Panc1 (cell line): ENCODE measurements at places on chromosomes 2 and 18. TPM values are rescaled to one million over a fixed set of nuclear protein-coding genes. Genes with fewer than 3 reads are reported as not detected.

The COPS7B gene
- 41.3 TPM for total RNA-seq

The CPO gene
- not detected for total RNA-seq

The CYP1B1 gene
- 86.7 TPM for total RNA-seq

The SCN1A gene
- not detected for total RNA-seq

- DNase-seq = no peak
- H3K27ac ChIP-seq = no peak overlapping the region
- no peaks in the 10 kb centered on the region for H3K27me3 ChIP-seq
- H3K36me3 ChIP-seq = no peaks in the 10 kb centered on the region
- no peak overlapping the region for H3K4me3 ChIP-seq
Measured at GRCh38 chr2:20614201-20615067, 36.5 kb downstream of the HS1BP3 start.

The THSD7B gene
- not detected for total RNA-seq

DNA sequence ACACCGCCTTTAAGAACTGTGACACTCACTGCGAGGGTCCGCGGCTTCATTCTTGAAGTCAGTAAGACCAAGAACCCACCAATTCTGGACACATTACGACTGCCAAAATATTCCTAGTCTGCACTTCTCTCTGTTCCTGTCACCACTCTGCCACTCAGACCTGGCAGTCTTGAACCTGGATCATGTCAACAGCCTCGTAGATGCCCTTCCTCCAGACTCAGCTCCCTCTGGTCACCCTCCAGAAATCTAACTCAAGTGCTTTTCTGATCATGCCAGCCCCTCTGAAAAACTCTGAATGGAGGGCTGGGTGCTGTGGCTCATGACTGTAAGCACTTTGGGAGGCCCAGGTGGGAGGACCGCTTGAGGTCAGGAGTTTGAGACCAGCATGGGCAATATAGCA lies 20.3 kb downstream of the AAK1 start:
- DNase-seq = no peak
- H3K4me1 ChIP-seq = peaks cover 18% of the 10 kb centered on the region
- no peak overlapping the region for H3K4me3 ChIP-seq
- no peaks in the 10 kb centered on the region for H3K36me3 ChIP-seq
- H3K27me3 ChIP-seq = no peaks in the 10 kb centered on the region
- no peak overlapping the region for H3K27ac ChIP-seq

GRCh38 chr18:58692422-58693185 lies 21.3 kb downstream of the MALT1 start:
- no peaks in the 10 kb centered on the region for H3K27me3 ChIP-seq
- no peak overlapping the region for H3K27ac ChIP-seq
- peaks cover 2% of the 10 kb centered on the region; the same call in 1 of the 2 replicates for H3K36me3 ChIP-seq
- DNase-seq = no peak
- no peaks in the 10 kb centered on the region for H3K4me1 ChIP-seq

DNA sequence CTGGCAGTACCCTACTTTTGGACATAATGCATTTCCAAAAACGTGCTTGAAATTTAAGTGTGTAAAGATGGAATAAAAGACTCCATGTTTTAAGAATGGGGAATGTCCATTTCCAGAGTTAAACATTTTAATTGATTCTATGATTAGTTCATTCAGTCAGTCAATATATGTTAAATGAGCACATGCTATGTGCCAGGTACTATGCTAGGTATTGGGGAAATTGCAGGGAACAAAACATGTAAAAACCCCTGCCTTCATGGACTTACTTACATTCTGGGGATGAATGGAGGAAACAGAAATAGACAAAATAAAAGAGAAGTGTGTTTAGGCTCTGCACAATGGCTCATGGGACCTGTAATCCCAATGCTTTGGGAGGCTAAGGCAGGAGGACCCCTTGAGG lies 288.6 kb downstream of the MTX2 start:
- no peak overlapping the region for H3K27ac ChIP-seq
- no peak overlapping the region for H3K4me3 ChIP-seq
- peaks cover 5% of the 10 kb centered on the region; the same call in 1 of the 2 replicates for H3K4me1 ChIP-seq
- no peaks in the 10 kb centered on the region for H3K36me3 ChIP-seq
- DNase-seq = no peak
- no peaks in the 10 kb centered on the region for H3K27me3 ChIP-seq

- H3K36me3 ChIP-seq = no peaks in the 10 kb centered on the region
- no peak overlapping the region for H3K4me3 ChIP-seq
- no peaks in the 10 kb centered on the region for H3K4me1 ChIP-seq
- no peak for DNase-seq
- no peak overlapping the region for H3K27ac ChIP-seq
Measured at GRCh38 chr2:88082781-88083180, 15.2 kb downstream of the SMYD1 start.

The ARHGEF33 gene
- 0.41 TPM for total RNA-seq

The NDUFV2 gene
- total RNA-seq = 157 TPM

- no peak overlapping the region for H3K27ac ChIP-seq
- no peaks in the 10 kb centered on the region for H3K4me1 ChIP-seq
- no peak overlapping the region for H3K4me3 ChIP-seq
- no peak for DNase-seq
- H3K27me3 ChIP-seq = no peaks in the 10 kb centered on the region
Measured at GRCh38 chr2:187890690-187891089, 336.5 kb upstream of the TFPI start.

The TDRD15 gene
- total RNA-seq = not detected

DNA sequence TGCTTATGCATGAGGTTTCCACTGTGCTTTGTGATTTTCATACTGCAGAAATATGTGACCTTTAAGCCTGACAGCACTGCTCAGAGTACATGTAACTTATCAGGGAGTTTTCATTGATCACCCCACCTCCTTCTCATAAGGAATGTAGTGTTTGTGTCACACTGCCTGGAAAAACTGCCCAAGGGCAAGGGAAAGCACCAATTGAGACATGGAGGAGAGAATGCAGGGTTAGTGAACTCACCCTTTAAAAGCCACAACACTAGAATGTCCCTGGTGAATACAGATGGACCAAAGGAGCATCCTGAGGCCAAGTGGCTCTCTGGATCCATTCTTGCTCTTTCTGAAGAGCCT lies 147.2 kb upstream of the SPATS2L start:
- H3K36me3 ChIP-seq = no peaks in the 10 kb centered on the region
- no peak overlapping the region for H3K27ac ChIP-seq
- no peak overlapping the region for H3K4me3 ChIP-seq
- H3K4me1 ChIP-seq = no peaks in the 10 kb centered on the region
- no peaks in the 10 kb centered on the region for H3K27me3 ChIP-seq

- H3K27ac ChIP-seq = no peak overlapping the region
- H3K4me1 ChIP-seq = peaks cover 3% of the 10 kb centered on the region; the same call in 1 of the 2 replicates
- peaks cover 10% of the 10 kb centered on the region for H3K36me3 ChIP-seq
- no peaks in the 10 kb centered on the region for H3K27me3 ChIP-seq
Measured at GRCh38 chr18:62577765-62578164, 54.9 kb downstream of the ZCCHC2 start.

DNA sequence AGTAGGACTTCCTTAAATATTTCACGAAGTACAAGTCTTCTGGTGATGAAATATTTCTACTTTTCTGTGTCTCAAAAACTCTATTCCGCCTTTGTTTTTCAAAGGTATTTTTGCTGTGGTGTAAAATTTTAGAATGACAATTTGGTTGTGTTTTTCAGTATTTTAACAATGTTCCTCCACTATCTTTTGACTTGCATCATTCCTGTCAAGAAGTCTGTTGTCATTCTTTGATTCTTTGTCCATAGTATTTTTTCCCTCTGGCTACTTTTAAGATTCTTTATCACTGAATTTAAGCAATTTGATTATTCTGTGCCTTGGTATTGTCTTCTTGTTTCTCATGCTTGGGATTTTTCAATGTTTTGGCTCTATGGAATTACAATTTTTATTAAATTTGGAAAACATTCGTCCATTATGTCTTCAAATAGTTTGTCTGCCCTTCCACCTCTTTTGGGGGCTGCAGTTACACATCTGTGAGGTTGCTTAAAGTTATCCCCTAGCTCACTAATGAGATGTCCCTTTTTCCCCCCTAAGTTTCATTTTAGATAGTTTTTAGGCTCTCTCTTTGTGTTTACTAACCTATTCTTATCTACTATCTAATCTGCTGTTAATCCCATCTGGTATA lies 76.0 kb downstream of the CAB39 start:
- no peak for DNase-seq
- H3K4me1 ChIP-seq = peaks cover 6% of the 10 kb centered on the region
- no peaks in the 10 kb centered on the region for H3K27me3 ChIP-seq
- 0 out of 2 replicates have a peak, but pooled peaks cover 3% of the 10 kb centered on the region for H3K36me3 ChIP-seq
- no peak overlapping the region for H3K27ac ChIP-seq

DNA sequence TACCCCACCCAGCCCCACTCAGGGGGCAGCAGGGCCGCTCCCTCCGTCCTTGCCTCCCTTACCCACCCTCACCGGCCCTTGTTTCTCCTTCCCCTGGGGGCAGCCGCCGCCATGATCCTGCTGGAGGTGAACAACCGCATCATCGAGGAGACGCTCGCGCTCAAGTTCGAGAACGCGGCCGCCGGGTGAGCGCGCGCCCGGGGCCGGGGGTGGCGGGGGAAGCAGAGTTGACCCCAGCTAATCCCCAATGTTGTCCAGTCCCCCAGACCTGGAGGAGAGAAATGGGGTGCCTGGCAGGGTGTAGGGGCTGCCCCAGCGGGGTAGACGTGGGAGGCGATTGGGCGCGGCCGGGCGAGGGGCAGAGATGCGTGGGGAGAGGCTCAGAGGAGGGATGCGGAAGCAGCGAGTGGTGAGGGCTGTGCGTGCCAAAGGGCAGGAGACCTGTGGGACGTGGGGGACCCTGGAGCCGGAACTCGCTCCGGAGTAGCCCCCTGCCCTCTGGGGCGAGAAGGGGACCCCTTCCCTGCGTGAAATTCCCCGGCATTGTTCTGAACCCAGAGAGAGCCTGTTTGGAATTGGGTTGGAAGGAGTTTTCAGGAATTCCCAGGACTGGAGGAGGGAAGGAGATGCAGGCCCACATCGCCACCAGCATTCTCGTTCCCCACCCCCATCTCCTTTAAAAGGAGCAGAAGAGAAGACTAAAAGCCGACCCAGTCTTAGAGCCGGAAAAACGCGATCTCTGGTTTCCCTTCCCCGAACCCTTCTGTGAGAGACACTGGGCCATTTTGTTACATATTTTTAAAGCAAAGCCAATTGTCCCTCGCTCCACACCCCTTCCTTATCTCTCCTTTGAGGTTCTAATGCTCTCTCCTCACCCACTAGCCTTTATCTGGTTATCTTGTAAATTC lies 625 bp downstream of the ARPC2 start:
- peak overlapping the region; percentile 97 for H3K4me3 ChIP-seq
- H3K27me3 ChIP-seq = no peaks in the 10 kb centered on the region
- H3K27ac ChIP-seq = peak overlapping the region; percentile 92
- no peak for DNase-seq

GRCh38 chr2:181972431-181973170 lies 13.1 kb upstream of the PPP1R1C start:
- no peak overlapping the region for H3K27ac ChIP-seq
- H3K36me3 ChIP-seq = no peaks in the 10 kb centered on the region
- no peak overlapping the region for H3K4me3 ChIP-seq
- DNase-seq = no peak

- no peaks in the 10 kb centered on the region for H3K27me3 ChIP-seq
- no peak overlapping the region for H3K27ac ChIP-seq
- no peaks in the 10 kb centered on the region; the same call in 1 of the 2 replicates for H3K36me3 ChIP-seq
- H3K4me3 ChIP-seq = no peak overlapping the region
- peaks cover 3% of the 10 kb centered on the region; the same call in 1 of the 2 replicates for H3K4me1 ChIP-seq
- no peak for DNase-seq
Measured at GRCh38 chr2:43482961-43483360, 112.9 kb downstream of the THADA start.

GRCh38 chr18:3409811-3410210 lies 40.2 kb upstream of the TGIF1 start:
- H3K27ac ChIP-seq = peak overlapping the region; percentile 93
- no peak overlapping the region for H3K4me3 ChIP-seq
- no peaks in the 10 kb centered on the region for H3K36me3 ChIP-seq
- DNase-seq = no peak
- H3K4me1 ChIP-seq = peaks cover 36% of the 10 kb centered on the region

The KCNG2 gene
- total RNA-seq = not detected

The C2orf66 gene
- total RNA-seq = 0.33 TPM

DNA sequence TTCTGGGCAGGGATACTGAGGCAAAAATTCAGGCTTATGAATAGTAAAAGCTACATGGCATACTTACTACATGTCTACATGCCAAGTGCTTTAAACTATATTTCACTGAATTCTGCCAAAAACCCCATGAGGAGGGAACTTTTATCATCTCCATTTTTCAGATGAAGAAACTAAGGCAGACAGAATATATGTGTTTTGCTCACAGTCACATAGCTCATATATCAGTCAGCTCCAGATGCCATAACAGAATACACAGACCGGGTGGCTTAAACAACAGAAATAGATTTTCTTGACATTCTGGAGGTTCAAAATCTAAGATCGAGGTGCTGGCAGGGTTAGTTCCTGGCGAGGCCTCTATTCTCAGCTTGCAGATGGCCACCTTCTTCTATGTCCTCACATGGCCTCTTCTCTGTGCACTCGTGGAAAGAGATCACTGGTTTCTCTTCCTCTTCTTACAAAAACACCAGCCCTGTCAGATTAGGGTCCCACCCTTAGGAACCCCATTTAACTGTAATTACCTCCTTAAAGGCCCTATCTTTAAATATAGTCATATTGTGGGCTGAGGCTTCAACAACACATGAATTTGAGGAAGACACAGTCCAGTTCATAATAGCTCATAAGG lies 27.1 kb upstream of the CREB1 start:
- peaks cover 4% of the 10 kb centered on the region for H3K4me1 ChIP-seq
- no peak overlapping the region for H3K27ac ChIP-seq
- H3K36me3 ChIP-seq = no peaks in the 10 kb centered on the region
- H3K4me3 ChIP-seq = no peak overlapping the region

The ERICH2 gene
- 0.74 TPM for total RNA-seq

The LOXHD1 gene
- not detected for total RNA-seq

DNA sequence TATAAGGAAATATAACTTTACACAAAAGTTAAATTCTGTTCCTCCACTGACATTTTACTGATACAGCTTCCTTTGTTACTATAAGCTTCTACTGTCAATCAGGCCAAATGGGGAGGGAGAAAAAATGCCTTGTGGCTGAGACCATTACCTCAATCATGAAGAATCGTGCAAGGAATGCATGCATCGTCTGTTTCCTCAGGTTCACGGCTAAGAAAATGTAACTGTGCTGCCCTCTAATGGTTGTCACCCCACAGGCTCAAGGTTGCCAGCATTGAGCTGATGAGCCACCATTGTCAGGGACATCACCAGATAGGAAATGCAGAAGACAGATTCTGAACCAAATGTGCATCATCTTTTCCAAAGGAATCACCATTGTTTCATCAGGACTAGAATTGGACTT lies 426.9 kb downstream of the CDH2 start:
- no peak overlapping the region for H3K4me3 ChIP-seq
- H3K4me1 ChIP-seq = no peaks in the 10 kb centered on the region
- H3K27me3 ChIP-seq = no peaks in the 10 kb centered on the region
- no peak overlapping the region for H3K27ac ChIP-seq
- no peak for DNase-seq
- no peaks in the 10 kb centered on the region for H3K36me3 ChIP-seq

- H3K27me3 ChIP-seq = no peaks in the 10 kb centered on the region
- H3K27ac ChIP-seq = peak overlapping the region; percentile 45; the same call in 1 of the 2 replicates
- no peaks in the 10 kb centered on the region for H3K36me3 ChIP-seq
- no peak overlapping the region for H3K4me3 ChIP-seq
- no peak for DNase-seq
- peaks cover 23% of the 10 kb centered on the region for H3K4me1 ChIP-seq
Measured at GRCh38 chr2:150129921-150130575, 357.4 kb downstream of the RND3 start.
